T-helper 2 cell (primary cell): ENCODE measurements at places on chromosomes 5 and 9.
A peak's percentile ranks its signal among the peaks of the same experiment; 100 is the strongest.

DNA sequence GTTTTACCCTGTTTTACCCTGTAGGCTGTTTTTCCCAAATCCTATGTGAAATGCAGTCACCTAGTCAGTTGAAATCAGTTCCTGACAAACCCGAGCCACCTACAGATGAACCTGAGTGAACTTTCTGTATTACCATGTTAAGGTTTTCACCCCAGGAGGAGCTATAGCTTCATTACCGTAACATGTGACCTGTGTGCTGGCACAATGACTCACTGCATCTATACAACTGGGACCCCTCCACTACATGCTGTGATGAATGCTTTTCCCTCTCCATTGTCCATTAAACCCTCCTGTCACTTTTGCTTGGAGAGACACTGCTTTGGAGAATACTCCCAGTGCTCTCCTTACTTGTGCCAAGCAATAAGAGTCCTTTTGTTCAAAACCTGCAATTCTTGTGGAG lies 1974.8 kb downstream of the EFNA5 start:
- DNase-seq, result no peak

DNA sequence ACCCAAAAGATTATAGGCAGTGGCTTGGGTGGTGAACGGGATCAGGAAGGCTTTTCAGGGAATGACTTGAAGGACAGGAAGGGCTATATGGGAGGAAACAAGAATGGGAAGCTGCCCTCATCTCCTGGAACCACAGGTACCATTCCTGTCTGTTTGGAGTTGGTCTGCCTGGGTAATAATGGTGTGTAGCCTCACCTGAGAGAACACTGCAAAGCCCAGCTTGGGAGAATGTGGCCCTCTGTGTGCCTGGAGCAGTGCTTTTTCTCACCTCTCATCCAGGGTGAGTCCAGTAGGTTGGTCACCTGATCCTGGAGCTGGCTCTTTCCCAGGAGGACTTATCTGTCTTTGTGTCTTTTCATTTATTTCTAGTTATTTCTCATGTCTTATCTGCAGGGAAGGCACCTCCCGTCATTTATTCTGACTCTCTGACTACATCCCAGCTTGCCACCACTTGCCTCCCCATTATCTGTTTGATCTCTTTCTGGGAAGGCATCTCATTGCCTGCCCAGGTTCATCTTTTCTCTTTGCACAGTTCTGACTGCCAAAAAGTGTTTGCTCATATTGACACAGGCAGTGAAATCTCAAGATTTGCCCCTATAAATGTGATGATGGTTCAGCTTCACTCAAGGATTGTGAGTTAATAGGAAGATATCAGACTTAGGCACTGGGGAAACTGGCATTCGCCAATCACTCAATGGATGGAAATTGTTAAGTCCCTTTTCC lies 22.5 kb upstream of the OR2S2 start:
- DNase-seq, result no peak

DNA sequence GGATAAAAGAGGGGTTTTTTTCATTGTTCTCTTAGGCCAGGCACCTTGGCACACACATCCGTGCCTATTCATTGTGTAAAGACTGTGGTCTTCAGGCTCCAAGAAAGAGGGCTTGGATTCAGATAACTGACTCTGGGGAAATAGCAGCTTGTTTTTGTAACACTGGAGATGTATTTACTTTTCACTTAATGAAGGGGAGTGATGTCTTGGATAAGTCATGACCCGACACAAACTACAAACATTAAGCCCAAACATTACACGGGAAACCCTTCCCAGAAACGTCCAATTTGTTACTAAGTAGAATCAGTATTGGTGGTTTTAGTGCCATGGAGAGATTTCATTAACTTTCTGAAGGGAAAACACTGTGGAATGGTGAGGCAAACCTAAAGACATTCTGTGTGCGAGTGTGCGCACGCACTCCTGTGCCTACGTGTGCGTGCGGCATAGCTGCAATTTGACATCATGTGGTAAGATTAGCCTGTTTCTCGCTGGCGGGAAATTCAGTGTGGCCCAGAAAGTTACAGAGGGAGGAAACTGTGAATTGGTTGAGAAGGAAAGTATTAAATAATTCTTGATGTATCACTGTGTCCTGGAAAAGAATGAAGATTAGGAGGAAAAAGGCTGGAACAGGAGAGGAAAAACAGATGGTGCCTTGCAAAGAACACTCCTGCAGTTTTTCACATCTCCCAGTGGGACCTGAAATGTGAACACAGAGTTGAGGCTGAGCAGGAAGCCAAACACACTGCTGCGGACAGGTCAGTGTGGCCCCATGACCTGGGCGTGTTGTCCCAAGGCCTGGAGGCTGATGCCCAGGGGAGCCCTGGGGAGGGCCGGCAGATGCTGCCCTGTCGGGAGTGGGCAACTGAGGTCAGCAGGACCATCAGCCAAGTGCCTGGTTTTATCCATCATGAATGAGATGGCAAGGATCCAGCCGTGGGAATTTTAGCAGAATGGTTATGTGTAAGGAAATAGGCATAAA lies 108.5 kb downstream of the GAS1 start:
- no peak for DNase-seq

DNA sequence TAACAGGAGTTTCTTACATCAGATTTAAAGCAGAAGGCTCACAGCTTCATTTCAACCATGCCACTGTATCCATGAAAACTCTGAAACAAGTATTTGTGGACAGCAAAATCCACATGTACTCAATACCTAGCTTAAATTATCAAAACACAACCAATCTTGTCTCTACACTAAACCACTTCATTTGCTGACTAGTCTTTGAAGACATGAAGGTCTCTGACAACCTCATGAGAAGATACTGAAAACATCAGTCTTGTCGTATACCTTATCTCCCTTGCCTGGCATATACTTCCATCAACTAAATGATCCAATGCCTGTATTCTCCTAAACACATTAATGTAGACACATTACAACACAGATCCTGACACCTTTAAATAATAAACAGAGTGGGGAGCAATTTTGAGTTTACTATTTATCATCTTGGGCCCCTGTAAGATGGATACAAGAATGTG lies 2.9 kb downstream of the RPS23 start:
- DNase-seq, result no peak

DNA sequence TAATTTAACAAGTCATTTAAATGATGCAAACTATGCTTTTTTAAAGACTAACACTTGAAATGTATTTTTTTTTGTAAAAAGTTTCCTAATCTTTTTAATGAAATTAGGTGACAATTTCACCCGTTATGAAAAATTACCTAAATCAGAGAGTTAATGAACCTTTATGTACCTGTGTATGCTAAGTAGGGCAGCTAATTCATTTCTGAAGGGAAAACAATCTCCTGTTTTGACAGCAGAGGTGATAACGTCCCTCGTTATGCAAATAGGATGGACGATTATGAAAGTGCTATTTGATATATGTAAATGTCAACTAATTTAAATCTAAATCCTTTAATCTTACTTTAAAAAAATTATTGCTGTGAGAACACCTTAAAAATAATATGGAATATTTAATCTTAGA lies 58.8 kb downstream of the MEF2C start:
- no peak for DNase-seq

DNA sequence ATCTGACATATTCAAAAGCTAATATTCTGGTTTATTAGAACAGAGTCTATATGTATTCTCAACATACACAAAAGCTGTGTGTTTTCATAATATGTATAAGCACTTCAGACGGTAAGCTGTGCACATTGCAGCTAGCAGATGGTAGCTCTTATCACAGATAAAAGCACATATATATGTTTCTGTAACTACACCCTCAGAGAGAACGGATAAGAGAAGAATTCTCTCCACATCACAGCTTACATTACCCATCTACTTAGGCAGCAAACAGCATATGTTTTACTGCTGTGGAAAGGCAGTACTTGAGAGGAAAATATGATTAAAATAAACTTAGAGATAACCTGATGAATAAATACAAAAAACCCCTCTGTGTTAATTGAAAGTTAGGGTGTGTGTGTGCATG lies 450.9 kb upstream of the ZNF608 start:
- DNase-seq, result no peak

DNA sequence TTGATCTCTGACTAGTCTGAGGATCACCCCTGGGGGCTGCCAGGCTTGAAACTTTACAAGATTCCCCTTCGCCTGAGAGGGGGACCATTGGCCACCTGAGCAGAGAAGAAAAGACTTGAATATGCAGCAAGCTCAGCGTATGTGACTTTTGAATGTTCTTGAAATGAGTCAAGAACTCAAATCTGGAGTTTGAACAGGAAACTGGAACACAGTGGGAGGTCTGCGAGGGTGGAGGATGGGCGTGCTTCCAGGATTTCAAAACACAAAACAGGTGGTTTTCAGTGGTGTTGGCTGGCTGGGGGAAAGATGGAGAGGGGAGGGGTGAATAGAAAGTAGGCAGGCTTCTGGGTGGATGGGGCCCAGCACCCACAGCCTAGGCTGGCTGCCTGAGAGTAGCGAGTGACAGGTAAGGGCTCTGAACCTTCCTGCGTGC lies 40.6 kb downstream of the TMEM174 start:
- DNase-seq, result no peak

DNA sequence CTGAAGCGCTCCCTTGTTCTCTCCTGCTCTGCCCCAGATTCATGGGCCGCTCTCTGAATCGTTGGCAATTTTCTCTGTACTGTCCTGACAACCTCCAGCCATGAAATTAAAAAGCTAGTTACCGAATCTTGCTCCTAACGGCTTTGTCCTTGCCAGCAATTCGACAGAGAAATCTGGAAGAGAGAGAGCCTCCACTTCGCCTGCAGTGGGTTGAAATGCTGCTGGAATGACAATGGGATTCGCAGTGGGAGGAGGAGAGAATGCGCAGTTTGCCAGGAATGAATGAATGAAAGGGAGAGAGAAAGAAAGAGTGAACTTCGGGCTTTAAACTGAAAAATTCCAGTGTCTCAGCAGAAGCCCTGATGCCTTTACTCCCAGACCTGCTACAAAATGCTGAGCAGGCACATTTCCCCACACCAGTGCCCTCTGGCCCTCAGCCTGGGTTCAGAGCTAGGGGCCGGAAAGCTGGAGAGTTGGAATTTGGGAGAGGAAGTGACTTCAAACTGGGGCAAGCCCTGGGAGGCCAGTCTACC lies 11.5 kb upstream of the BOD1 start:
- DNase-seq, result no peak

GRCh38 chr9:134443174-134444037 lies 117.2 kb downstream of the RXRA start:
- DNase-seq, result peak; percentile 80

- DNase-seq, result no peak
Measured at GRCh38 chr5:66896171-66896570, 300.0 kb downstream of the MAST4 start.

- DNase-seq, result no peak
Measured at GRCh38 chr5:122101636-122102285, 23.7 kb upstream of the LOX start.

GRCh38 chr5:153096381-153096780 lies 394.1 kb upstream of the GRIA1 start:
- no peak for DNase-seq

GRCh38 chr5:95781101-95781583 lies 41.4 kb downstream of the GLRX start:
- peak; percentile 51 for DNase-seq

DNA sequence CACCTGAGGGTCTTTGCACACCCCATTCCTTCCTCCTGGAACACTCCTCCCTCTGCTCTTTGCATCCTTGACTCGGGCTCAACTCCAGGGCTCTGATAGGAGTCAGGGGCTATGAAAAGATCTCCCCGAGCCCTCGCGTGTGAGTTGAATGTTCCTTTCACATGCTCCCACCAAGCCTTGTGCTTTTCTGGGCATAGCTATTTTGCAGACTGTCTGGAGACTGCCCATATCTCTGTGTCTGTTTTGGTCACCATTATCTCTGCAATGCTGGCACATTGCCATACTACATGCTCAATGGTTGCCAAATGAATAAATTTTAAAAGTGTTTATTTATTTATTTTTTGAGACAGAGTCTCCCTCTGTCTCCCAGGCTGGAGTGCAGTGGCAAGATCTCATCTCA lies 56.9 kb upstream of the PLPP1 start:
- DNase-seq, result no peak

GRCh38 chr5:14977058-14977685 lies 105.6 kb upstream of the ANKH start:
- no peak for DNase-seq

GRCh38 chr9:79535534-79535933 lies 36.2 kb upstream of the TLE4 start:
- no peak for DNase-seq

DNA sequence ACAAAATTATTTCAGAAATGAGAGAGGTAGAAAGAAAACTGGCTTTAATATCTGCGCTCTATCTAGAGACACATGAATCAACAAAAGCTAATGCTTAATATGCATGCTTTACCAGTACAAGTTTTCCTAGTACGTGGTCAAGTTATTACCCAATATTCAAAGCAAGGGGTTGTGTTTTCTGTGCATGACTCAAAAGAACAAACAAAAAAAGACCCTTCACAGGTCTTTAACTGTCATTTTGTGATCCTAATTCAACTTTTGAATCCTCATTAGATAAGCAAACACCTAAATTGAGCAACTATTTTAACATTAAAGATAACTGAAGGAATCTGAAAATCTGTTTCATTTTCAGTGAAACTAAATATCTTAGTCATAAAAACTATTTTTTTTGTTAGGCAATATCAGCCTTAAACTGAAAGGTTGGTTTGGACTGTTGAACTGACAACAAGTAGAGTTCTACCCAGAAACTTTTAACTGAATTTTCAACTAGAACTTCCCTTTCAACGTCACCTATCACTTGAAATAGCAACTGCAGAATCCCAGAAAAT lies 12.5 kb downstream of the ST8SIA4 start:
- DNase-seq, result peak; percentile 76

DNA sequence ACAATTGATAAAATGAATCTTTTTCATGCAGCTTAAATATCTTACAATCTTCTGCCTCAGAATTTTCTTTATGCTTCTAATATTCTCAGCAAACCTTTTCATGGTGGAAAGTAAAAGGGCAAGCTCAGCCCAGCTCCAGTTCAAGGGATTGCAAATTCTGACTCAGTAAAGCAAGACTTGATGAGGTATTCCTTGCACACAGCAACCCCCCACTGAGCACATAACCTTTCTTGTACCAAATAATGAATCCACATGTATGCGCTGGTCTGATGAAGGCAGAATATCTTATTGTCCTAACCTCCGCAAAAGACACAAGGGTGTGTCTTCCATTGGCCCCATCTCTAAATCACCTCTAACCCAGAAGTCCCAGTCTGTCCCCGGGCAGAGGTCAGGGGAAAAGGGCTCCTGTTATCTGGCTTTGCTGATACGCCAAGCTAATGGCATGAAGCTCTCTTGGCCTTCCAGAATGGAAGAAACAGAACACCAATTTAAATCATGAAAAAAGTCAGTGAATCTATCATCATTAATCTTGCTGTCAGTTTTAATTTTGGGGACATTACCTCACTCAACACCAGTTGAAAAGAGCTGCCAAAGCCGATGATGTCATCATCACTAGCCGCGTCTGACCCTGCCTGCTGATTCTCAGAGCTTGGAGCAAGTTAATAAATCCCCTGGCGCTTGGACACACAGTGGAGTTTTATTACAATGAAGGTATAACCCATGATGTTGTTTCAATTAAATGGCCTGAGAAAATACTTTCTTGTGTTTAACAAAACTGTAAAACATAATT lies 592.5 kb upstream of the CLINT1 start:
- no peak for DNase-seq
